Right renal pelvis (tissue), 4 donors: ENCODE measurements at places on chromosomes 1 and 21. TPM values are rescaled to one million over a fixed set of nuclear protein-coding genes. Genes with fewer than 3 reads are reported as not detected.

SMCP gene
- not detected for polyA plus RNA-seq

MRPL9 gene
- polyA plus RNA-seq: 130 TPM

FNDC10 gene
- 2.4 TPM for polyA plus RNA-seq

KCNA2 gene
- polyA plus RNA-seq: 0.47 TPM

RAB25 gene
- polyA plus RNA-seq: 62.9 TPM

DEPDC1 gene
- 16.1 TPM for polyA plus RNA-seq

PTGFR gene
- polyA plus RNA-seq: 0.18 TPM

KRTAP6-1 gene
- polyA plus RNA-seq: not detected

OR2T33 gene
- polyA plus RNA-seq: not detected

CRTC2 gene
- polyA plus RNA-seq: 44.3 TPM

CNKSR1 gene
- 15.4 TPM for polyA plus RNA-seq

GUCA2A gene
- polyA plus RNA-seq: not detected

LEFTY2 gene
- polyA plus RNA-seq: 1.8 TPM

TNFRSF25 gene
- polyA plus RNA-seq: 12.9 TPM

KCNK1 gene
- 7.2 TPM for polyA plus RNA-seq

GSTM3 gene
- polyA plus RNA-seq: 237 TPM

SPATA21 gene
- not detected for polyA plus RNA-seq

ASPM gene
- 22.4 TPM for polyA plus RNA-seq

RGS18 gene
- 2.8 TPM for polyA plus RNA-seq

C1orf167 gene
- 0.65 TPM for polyA plus RNA-seq

GCSAML gene
- polyA plus RNA-seq: 0.66 TPM

MNDA gene
- 3.7 TPM for polyA plus RNA-seq

SPATA1 gene
- 3.6 TPM for polyA plus RNA-seq

MRAP gene
- polyA plus RNA-seq: not detected

LGR6 gene
- polyA plus RNA-seq: 1.3 TPM

DISC1 gene
- polyA plus RNA-seq: 6.4 TPM

PEA15 gene
- polyA plus RNA-seq: 104 TPM

TSSK3 gene
- polyA plus RNA-seq: 2.1 TPM

PRDM2 gene
- polyA plus RNA-seq: 42.0 TPM

S100B gene
- 16.6 TPM for polyA plus RNA-seq

FABP3 gene
- polyA plus RNA-seq: 70.8 TPM

CHRM3 gene
- polyA plus RNA-seq: 8.5 TPM

CELA2B gene
- polyA plus RNA-seq: 0.21 TPM

EDEM3 gene
- polyA plus RNA-seq: 37.2 TPM

FHAD1 gene
- 3.9 TPM for polyA plus RNA-seq

CYP4B1 gene
- polyA plus RNA-seq: 3.2 TPM

C1orf53 gene
- 2.9 TPM for polyA plus RNA-seq

S100A14 gene
- polyA plus RNA-seq: 22.8 TPM

ASCL5 gene
- polyA plus RNA-seq: not detected

MATN1 gene
- 0.13 TPM for polyA plus RNA-seq
